ENCODE measurements at places on chromosomes 6 and 20. TPM values are rescaled to one million over a fixed set of nuclear protein-coding genes. Genes with fewer than 3 reads are reported as not detected.

- no peak for DNase-seq
These were observed 375.4 kb downstream of the CDKAL1 start for GRCh38 chr6:20909621-20910020.

RBM24 gene
- 3.2 TPM for total RNA-seq

GRCh38 chr6:16196984-16197546 lies 41.3 kb upstream of the GMPR start:
- no peak for DNase-seq

- no peak for DNase-seq
These were observed 212.0 kb upstream of the SGK1 start for GRCh38 chr6:134529921-134530320.

DNA sequence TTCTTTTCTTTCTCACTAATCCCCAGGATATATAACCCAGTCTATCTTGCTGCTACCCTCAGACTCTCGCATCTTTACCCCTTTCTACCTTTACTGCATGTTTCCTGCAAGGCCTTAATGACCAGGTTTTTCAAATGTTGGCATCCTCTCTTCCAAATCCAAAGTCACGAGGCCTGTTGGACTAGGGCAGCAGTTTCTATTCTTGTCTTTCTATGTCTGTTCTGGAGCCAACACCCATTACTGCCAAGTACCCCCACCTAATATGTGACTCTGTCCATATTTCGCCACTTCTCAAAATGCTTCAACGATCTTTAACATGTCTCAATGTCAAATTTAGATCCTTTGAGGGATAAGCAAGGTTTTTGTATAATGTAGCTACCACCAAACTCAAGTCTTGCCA lies 443.4 kb downstream of the BMP2 start:
- DNase-seq: no peak

LHFPL5 gene
- total RNA-seq: not detected

RAET1G gene
- total RNA-seq: not detected

PEX3 gene
- total RNA-seq: 11.2 TPM

GRCh38 chr6:72683797-72684196 lies 61.9 kb downstream of the KCNQ5 start:
- no peak for DNase-seq

DNA sequence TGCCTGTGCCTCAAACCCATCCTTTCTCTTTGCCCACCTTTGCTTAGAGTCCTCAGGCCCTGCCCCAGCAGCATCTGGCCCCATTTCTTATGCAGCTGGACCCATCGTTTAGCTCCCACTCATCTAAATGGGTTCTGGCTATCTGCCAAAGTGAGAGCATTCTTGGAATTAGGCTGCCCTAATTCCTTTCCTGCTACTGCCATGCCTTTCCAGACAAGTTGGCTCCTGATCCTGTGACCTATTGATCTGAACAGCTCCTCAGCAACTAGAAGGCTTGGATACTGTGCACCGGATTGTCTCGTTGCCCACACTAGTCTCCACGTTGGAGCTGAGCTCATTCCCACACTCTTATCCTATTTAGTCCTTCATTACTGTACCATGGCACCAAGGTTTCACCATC lies 22.9 kb downstream of the DZANK1 start:
- no peak for DNase-seq
